ENCODE measurements at places on chromosomes 7 and 10.

DNA sequence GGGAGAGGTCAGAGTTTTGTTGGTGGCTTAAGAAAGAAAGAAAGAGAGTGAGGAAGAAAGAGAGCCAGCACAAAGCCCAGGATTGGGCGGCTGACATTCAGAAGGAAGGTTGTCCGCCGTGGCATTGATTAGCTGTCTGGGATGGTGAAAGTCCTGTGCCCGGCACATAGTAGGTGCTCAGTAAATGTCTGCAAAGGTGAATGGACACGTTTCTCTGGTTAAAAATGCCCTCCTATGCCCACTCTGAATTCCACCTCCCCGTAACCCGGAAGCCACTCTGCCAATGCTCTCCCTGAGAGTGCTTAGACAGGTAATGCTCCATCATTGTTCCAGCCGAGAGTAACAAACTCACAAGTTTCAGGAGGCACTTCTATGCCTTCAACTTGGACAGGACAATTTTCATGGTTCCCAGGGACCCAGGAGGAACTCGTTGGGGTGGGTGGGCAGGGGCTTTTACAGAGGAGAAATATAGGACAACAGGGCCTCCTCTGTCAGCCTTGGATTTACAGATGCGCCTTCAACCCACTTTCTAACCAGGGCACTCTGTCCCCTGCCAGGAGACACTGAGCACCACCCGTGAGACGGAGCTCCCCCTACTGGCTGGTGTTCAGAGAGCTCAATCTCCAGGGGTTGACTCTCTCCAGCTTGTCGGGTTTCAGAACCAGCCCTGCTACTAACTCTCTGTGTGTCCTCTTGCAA is 411.5 kb upstream of the ZMIZ1 start:
- DNase-seq: peak; percentile 64

GRCh38 chr7:130515315-130516040 is 23.6 kb downstream of the MEST start:
- DNase-seq: no peak

DNA sequence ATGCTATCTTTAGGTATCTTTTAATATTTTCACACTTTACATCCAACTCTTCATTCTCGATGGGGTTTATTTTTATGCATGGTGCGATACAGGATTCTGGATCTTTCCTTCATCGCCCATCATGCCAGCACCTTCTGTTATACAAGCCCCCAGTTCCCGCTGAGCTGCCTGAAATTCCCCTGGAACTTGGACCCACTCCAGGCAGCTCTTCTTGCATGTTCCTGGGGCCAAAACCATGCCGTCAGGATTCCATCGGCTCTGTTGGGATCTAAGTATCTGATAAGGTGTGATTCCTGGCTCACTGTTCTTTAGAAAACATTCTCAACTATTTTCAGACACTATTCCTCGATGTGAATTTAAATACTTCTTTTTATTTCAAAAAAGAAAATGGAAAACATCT is 40.5 kb upstream of the PPP2R2D start:
- DNase-seq: no peak

- no peak for DNase-seq
Observed at GRCh38 chr7:36315309-36315944, 74.2 kb upstream of the ANLN start.

DNA sequence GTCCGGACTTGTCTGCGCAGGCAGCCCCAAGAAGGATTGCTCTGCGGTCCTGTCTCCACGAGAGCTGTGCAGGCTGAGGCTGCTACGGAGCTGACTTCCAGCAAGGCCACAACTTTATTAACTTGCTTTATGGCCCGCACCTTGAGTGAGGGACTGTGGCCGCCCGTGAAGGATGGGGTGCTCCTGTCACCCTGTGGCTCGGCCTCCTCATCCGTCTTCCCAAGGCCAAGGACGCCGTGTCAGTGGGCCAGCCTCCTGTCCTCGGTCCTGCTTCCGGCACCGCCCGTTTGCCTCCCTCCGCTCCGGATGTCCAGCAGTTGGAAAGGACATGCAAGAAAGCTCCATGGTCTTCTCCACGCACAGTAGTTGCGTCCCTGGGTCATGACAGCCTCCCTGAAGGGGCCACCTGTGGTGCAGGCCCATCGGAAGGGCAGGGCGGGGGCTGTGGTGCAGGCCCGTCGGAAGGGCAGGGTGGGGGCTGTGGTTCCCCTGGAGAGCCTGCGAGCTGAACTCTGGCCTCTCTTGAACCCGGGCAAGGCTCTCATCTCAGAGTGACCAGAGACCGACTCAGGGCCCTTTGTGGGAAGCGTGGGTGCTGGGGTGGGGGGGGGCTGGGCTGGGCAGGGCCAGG is 87.1 kb downstream of the NKX6-2 start:
- DNase-seq: no peak

Data from cardiac fibroblast (primary cell).